MCF 10A (cell line): ENCODE measurements at places on chromosomes 13 and 19.

DNA sequence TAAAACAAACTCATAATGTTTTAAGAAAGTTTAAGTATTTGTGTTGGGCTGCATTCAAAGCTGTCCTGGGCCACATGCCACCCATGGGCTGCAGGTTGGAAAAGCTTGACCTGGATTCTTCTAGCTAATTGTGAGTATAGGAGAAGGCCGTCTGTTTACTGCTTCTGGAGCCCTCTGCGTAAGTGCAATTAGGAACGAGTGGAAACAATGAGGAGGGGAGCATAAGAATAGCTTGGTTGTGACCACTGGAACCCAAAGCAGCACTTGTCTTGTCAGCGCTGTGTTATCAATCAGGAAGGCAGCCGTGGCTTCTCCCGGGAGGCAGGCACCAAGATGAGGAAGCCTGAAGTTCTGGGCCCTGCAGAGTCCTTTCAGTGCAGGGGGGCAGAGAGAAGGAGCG, 110.4 kb upstream of the MBNL2 start:
- H3K36me3 ChIP-seq, result no peaks in the 10 kb centered on the region
- H3K4me1 ChIP-seq, result peaks cover 14% of the 10 kb centered on the region
- no peak for DNase-seq

- H3K27me3 ChIP-seq, result no peaks in the 10 kb centered on the region
- peak overlapping the region; percentile 79 for H3K4me3 ChIP-seq
- no peak overlapping the region for H3K27ac ChIP-seq
Observed at GRCh38 chr19:32403291-32403995, 2.1 kb upstream of the DPY19L3 start.

GRCh38 chr13:74442751-74443150, 308.5 kb upstream of the KLF12 start:
- no peak overlapping the region for H3K4me3 ChIP-seq
- DNase-seq, result no peak
- H3K36me3 ChIP-seq, result no peaks in the 10 kb centered on the region
- no peak overlapping the region for H3K27ac ChIP-seq

GRCh38 chr19:56315077-56315828, 614 bp upstream of the ZSCAN5A start:
- peak overlapping the region; percentile 81 for H3K4me3 ChIP-seq
- H3K27ac ChIP-seq, result peak overlapping the region; percentile 100
- peaks cover 25% of the 10 kb centered on the region for H3K36me3 ChIP-seq

DNA sequence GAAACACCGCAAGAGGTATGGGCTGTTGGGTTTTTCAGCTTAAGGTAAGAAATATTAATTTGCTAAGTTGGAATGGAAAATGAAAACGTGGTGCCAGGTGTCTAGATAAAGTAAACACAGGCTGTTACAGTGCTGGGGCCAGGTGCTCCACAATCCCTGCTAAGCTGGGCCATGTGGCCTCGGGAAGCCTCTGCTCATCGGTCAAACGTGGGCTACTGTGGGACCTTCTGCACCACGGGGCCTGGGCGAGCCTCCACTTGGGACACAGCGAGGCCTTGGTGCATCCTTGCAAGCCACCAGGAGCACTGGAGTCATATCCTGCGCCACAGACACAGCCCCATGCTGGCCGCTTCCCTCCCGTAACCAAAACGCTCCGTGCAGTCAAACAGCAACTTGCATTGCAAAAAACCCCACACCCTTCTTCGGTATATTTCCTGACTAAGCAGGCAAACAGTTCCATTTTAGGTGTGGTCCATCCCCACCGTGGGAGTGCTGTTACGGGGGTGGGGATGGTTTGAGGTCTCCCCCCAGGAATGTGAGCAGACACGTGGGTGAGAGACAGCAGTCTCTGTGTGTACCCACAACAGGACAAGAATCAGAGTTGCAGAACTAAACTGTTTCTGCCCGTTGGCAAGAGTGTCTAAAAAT, 96.3 kb upstream of the SOX1 start:
- H3K36me3 ChIP-seq, result no peaks in the 10 kb centered on the region
- no peak for DNase-seq
- no peak overlapping the region for H3K4me3 ChIP-seq
- no peaks in the 10 kb centered on the region for H3K27me3 ChIP-seq

- H3K4me1 ChIP-seq, result no peaks in the 10 kb centered on the region
- H3K27me3 ChIP-seq, result no peaks in the 10 kb centered on the region
- peaks cover 13% of the 10 kb centered on the region for H3K36me3 ChIP-seq
- H3K27ac ChIP-seq, result no peak overlapping the region
- DNase-seq, result no peak
Observed at GRCh38 chr13:45950386-45951000, 98.9 kb upstream of the SIAH3 start.

DNA sequence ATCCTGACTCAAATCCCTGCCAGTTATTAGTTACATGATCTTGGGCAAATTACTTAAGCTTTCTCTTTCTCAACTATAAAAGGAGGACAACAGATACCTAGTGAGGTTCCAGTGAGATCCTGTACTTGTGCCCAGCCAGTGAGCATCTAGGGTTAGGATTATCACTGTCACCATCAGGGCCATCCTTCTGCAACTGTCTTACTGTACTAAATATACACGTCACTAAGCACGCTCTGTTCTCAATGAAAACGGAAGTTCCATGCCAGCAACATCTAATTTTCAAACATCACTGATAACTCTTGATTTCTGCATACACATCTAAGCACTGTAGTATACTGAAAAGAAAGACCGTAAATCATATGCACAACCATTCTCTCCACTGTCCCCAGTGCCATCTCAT, 70.0 kb downstream of the FOXO1 start:
- no peaks in the 10 kb centered on the region for H3K27me3 ChIP-seq
- DNase-seq, result no peak
- H3K36me3 ChIP-seq, result peaks cover 94% of the 10 kb centered on the region
- no peak overlapping the region for H3K27ac ChIP-seq

DNA sequence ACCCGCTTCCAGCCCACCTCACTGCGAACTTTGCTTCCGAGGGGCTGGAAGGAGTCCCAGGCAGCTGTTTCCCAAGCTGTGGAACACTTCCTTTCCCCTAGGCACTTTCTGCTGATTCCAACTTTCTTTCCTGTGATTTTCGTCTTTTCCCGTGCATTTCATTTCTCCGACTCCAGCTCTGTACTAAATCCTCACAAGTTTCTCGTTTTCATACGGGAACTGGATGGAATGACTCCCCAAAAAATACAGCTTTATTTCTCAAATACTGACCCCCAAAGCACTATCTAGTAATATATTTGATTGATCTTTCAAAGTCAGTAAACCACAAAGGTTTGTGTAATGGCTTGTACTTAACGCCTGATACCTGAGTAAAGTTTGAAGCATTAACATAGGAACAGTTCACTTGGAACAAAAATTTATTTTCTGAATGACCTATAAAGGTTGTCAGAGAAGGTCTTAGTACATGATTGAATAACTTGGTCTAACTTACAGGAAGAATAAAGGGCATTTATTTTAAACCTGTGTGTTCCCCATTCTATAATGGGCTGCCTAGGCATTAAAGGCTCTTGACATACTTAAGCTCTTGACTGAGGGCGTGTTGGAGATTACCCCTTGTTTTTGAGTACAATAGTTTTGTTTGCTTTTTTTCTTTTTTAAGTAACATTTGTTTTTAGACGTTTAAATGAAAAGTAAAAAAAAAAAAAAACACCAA, 1.3 kb upstream of the PCDH9 start:
- no peak overlapping the region for H3K27ac ChIP-seq
- no peaks in the 10 kb centered on the region for H3K27me3 ChIP-seq
- peak; percentile 9 for DNase-seq
- no peak overlapping the region for H3K4me3 ChIP-seq
- H3K4me1 ChIP-seq, result peaks cover 11% of the 10 kb centered on the region
- H3K36me3 ChIP-seq, result peaks cover 14% of the 10 kb centered on the region
